ENCODE measurements at places on chromosomes 12 and 14.

GRCh38 chr12:20883288-20883687 lies 72.8 kb downstream of the SLCO1B3 start:
- DNase-seq, result no peak

GRCh38 chr12:52181746-52182145 lies 10.1 kb downstream of the KRT80 start:
- DNase-seq, result no peak

GRCh38 chr12:84191779-84192178 lies 720.8 kb downstream of the SLC6A15 start:
- DNase-seq, result no peak

DNA sequence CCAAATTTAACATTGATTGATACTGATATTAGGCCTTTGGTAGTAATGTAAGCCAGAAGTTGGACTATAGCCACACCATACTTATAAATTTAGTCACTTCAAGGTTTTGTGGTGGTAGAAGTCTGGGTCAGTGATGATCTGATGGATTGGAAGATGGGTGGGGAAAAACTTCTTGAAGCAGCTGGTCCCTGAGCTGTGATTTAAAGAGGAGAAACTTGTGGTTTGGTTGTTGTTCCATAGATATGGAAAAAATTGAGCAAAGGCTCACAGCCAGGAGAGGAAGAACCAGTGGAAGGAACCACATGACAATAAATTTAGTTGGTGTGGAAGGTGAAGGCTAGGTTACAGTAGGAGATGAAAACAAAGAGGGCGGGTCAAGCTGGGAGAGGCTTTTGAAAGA lies 26.1 kb downstream of the PTHLH start:
- DNase-seq, result no peak

GRCh38 chr14:79271122-79271521 lies 940.2 kb downstream of the DIO2 start:
- no peak for DNase-seq

DNA sequence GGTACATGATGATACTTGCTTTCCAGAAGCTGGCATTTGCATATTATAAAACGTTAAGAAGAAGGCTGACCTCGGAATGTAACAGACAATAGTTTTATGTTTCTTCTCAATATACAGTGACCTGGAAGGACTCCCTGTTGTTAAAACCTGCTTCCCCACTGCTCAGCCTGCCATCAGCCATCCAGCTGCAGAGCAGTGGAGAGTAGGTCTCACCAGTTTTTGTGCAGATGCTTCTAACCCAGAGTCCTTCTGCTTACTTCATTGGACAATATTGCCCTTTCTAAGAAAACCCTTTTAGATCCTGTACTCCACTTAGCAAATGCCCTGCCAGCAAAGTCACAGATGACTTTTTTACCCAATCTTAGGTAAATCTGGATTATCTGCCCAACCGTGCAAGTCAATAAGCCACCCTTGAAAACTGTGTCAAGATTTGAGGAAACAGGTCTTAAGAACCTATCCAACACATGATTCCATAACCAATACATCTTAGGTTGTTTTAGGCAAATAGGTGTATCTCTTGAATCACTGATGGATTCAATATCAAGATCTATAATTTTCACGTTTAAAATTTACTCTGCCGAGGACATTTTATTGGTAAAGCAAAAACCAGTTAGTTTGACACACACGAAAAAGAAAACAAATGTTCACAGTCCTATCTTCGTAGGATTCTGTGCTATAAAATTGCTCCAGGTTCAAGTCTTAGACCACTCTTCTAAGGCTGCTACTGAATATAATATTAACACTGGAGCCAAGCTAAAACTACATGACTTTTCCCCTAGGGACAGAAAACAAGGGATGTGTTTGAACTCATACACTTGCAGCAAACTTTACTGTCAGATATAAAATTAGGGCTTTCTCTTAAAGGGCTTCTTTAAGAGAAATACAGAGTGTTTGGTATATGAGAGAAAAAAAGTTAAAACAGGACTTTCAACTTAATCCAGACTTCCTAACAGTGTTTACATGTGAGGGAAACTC lies 5.7 kb downstream of the PHLDA1 start:
- DNase-seq, result no peak

DNA sequence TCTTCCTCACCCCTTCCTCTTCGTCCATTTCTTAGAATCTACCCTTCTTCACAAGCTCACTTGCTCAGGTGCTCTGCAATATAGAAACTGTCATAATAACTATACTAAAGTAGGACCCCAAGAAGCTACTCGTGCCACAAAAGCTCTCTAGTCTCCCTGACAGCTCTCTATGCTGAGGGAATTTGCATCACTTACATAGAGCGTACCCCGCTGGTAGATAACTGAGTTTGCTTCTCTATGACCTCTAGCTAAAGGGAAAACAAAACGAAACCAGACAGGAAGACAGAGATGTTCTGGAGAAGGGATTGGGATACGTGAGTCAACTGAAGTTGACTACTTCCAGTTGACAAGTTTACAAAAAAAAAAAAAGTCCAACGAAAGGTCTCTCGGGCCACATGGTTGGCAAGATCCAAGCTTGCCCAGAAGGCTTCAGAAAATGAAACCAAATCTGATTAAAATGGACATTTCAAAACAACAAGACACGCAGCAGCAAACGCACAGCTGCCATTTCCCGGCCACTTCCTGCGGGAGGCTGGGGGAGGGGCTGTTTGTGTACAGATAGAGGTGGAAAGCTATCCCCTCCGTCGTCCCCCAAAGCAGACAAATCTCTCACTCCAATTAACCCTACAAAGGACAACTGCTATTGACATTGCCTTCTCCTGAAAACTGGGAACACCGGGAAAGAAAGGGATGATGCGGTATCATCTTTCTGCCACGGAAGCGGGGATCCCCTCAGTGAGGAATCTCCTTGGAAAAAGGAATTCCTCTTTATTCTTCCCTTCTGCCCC lies 1.3 kb downstream of the BAZ2A start:
- DNase-seq, result no peak

DNA sequence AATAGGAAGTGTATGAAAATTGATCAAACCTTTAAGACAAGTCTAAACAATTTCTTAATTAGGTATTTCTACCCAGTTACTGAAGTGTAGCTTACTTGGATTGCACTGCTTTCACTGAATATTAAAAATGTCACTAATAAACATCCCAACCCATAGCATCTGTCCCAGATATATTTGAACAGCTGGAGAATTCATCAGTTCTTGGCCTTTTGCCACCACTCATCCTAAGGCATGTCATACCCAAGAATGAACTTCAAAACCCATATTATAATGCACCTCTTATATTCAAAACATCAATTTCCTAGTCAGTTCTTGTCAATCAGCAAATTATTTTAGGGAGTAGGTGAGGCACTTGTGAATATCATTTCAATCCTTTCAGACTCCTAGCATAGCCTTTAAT lies 392.3 kb downstream of the PAWR start:
- no peak for DNase-seq

DNA sequence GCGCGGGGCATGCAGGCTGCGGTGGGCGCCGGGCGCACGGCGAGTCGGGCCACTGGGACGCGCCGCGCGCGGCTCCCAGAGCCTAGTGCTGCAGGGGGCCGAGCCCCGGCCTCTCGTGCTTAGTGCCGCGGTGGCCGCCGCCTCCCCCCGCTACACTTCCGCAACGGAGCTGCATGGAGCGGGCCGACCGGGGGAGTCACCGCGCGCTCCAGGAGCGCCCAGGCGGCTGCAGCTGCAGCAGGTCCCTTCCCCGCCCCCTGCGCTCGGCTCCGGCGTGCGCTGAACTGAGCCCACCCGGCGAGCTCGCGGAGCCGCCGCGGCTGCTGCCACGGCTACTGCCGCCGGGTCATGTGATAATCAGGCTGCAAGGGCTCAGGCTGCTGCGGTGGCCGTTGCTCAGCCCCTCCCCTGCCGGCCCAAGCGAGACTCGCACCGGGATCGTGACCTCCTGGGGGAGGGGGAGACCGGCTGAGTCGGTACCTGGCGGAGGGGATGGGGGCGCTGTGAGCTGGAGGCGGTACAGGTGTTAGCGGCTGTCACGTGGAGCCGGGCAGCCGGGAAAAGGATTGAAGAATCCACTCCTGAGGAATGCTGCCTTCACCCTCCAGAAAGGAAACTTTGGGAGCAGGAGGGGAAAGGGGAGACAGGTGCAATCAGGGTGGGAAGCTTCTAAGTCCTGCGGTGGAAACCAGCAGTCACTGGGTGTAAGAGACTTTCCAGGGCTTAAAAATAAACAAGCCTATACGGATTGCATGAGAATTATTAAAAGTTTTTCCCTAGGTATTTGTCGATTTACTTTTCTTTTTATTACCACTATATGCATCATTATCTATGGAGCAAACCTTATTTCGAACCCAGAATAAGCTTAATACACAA lies at the start of gene PPM1H:
PPM1H (minus strand) TSS at position 352 of the 876 bp plus-strand sequence. CDS start 414 bp downstream, outside the sequence.
- no peak for DNase-seq

GRCh38 chr12:96297504-96297903 lies 102.7 kb downstream of the CDK17 start:
- no peak for DNase-seq

GRCh38 chr12:51793201-51793600 lies 55.3 kb downstream of the FIGNL2 start:
- DNase-seq, result no peak

GRCh38 chr14:68685419-68686204 lies 107.3 kb downstream of the ZFP36L1 start:
- DNase-seq, result peak; percentile 72

GRCh38 chr12:14621826-14622225 lies 54.1 kb upstream of the PLBD1 start:
- DNase-seq, result no peak

DNA sequence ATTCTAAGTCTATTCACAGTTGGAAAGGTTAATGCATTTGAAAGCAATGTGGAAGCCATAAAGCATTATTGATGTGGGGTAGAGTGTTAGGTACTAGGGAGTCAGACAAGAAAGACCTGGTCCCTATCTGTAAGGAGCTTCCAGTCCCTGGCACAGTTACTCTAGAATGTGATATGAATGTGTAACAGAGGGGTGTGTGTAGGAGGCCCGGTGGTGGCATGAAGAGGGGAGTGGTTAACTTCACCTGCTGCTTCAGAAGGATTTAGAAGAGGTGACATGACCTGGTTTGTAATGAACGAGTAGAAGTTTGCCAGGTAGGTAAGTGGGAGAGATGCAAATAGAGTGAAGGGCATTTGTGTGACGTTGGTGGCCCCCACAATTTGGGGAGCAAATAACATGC lies 15.1 kb upstream of the GALNT6 start:
- DNase-seq, result no peak

DNA sequence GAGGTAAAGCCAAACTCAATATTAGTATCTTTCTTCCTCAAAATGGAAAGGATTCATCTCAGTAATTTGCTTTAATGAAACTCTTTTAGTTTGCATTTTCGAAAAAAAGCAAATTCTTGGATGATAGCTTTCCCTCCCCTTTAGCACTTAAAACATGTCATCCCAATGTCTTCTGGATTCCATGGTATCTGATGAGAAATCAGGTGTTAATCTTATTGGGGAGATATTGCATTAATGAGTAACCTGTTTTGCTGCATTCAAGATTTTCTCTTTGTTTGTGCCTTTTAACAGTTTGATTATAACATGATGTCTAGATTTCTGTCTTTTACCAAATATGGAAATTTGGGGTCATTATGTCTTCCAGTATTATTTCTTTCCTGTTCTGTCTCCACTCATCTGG lies 405.1 kb upstream of the FOXG1 start:
- DNase-seq, result no peak

DNA sequence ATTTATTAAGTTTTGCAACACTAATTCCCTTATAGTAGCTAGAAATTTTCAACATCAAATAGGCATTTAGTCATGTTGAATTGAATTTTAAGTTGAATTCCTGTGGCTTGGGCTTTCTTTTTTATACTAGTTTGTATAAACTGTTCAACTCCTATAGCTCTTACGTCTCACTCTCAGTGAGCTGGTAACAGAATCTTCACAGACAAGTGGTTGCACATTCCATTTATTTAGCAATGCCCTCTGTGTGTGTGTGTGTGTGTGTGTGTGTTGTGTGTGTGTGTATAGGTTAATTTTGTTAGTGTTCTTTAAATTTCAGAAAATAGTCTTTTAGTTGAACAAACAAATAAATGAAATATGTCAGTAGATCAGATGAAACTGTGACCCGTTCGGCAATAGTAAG lies 425.0 kb downstream of the NPAS3 start:
- no peak for DNase-seq

DNA sequence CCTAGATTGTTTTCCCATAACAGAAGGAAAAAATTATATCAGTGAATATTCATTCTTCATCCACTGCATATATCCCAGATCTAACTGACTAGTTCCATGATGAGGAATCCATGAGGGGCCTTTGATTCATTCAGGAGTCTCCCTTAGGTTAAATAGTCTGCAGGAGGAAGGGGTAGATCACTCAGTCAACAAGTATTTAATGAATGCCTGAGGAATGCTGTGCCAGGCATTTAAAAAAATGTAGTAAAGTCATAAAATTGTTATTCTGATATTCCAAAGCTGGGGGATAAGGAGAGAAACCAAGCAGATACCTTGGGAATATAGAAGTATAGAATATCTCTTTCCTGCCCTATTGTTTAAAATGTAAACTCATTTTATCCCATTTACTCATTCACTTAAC lies 216.2 kb upstream of the CAND1 start:
- no peak for DNase-seq

- no peak for DNase-seq
These were observed 1186.3 kb upstream of the FLRT2 start for GRCh38 chr14:84343656-84344055.

DNA sequence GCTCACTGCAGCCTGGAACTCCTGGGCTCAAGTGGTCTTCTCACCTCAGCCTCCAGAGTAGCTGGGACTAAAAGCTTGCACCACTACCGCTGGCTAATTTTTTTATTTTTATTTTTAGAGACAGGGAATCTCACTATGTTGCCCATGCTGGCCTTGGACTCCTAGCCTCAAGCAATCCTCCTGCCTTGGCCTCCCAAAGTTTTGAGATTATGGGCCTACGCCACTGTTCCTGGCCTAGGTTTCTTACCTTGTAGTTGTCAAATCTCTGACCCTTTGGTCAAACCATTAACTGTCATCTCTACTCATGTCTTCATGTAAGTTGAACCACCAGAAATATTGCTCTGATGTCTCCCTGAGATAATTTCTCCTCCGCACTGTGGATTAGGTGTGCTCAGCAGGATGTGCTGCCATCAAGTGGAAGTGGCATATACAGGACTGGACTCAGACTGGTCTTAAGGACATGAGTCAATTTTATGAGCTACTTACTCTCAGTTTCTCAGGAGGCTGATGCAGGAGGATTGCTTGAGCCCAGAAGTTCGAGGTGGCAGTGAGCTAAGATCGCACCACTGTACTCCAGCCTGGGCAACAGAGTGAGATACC lies 28.5 kb downstream of the ACTR6 start:
- no peak for DNase-seq

DNA sequence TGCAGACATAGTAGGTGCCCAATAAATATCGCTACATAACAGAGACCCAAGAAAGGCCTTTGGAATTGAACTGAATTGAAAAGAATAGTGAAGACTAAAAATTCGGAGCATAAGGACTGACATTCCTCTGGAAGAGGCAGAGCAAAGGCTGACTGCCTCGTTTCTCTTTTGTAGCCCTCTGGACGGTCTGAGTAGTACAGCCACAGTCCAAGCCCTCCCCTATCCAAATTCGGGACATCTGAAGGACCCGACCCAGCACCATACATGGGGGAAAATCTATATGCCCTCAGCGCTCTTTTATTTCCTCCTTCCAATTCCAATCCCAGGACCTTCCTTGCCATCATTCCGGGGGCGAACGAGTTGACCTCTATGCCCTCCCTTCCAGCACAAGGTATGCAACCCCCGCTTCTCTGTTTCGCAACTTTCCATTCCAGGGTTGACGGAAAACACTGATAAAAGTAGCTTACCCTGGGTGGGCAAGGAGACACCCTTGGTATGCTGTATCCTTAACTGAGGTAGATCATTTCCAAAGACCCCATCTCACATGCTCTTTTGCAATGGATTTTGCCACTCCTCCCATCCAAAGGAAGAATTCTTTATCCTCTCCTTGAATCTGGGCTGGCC lies 127.4 kb upstream of the MAP1LC3B2 start:
- no peak for DNase-seq

GRCh38 chr12:12384571-12385340 lies 27.9 kb downstream of the BORCS5 start:
- DNase-seq, result no peak

Data from stimulated activated CD4-positive, alpha-beta T cell treated with anti-CD3 and anti-CD28 coated beads, TNF-alpha, amount 100 ng/mL, for 1 hour (primary cell).